ENCODE measurements at places on chromosomes 1 and 21.

- no peak for DNase-seq
Observed at GRCh38 chr21:42400525-42400924, 3.2 kb upstream of the UBASH3A start.

- DNase-seq: no peak
Observed at GRCh38 chr1:162134646-162135045, 65.2 kb downstream of the NOS1AP start.

- no peak for DNase-seq
Observed at GRCh38 chr21:36949171-36950141, 17.0 kb downstream of the HLCS start.

DNA sequence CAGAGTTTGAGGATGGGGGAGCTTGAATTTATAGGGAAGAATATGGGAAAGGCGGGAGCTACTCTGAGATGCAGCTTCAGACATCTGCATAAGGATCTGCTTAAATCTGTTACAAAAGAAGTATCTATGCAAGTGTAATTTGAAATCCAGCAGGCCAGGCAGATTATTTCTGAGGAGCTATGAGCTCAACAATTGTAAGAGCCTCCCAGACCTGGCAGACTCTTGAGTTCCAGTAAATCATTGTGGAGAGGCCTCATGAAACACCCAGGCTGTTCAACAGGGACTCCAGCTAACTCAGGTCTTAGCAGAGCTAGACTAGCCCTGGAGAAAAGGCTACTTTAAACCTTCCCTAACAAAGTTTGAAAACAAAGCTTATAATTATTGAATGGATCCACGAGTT is 647.5 kb upstream of the CHRM3 start:
- no peak for DNase-seq

DNA sequence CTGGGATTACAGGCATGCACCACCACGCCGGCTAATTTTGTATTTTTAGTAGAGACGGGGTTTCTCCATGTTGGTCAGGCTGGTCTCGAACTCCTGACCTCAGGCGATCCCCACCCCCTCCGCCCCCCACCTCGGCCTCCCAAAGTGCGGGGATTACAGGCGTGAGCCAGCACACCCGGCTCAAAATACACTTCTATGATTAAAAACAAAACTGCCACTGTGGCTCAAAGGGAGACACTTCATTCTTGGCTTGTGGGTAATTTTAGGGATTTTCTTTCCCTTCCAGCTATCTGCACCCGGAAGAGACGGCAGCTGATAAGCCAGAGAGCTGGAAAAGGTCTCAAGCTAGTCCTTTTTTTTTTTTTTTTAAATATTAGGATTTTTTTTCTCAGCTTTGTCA is 24.5 kb downstream of the TMPRSS2 start:
- DNase-seq: no peak

DNA sequence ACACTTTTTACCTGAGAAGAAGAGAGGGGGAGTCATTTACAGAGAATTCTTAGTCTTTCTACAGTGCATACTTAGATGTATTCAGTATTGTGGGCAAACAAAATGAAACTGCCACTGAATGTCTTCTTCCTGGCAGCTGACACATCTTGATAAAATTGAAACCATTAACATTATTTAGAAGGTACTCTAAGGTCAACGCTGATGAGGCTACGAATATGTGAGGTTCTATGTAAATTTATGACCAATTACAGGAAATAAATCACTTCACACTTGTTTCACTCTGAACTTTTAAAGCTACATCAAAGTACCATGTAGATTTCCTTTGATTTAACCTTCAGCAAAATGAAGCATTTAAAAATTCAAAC is 51.3 kb upstream of the GFI1 start:
- no peak for DNase-seq

- DNase-seq: no peak
Observed at GRCh38 chr1:1680031-1680911, 12.3 kb downstream of the SLC35E2B start.

- DNase-seq: no peak
Observed at GRCh38 chr21:35329940-35330660, 281.0 kb upstream of the RUNX1 start.

GRCh38 chr1:184292101-184292500 is 94.7 kb upstream of the C1orf21 start:
- no peak for DNase-seq

GRCh38 chr21:16900685-16901084 is 612.2 kb upstream of the CXADR start:
- no peak for DNase-seq

DNA sequence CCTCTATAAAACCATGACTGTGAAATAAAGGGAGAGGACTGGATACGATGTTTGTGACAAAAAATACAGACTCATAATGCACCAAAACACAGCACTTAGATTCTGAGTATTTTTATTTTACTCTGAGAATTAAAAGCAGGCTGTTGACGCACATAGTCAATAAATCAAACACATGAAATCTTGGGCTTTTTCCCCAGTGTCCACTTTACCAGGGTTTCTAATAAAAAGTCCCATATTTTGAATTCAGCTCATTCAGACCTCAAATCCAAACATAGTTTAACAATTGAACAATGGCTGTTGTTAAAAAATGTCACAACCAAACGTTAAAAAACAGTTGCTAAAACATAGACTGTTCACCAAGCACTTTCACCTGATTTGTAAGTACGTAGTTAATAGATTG is 553.4 kb downstream of the LTN1 start:
- DNase-seq: no peak

DNA sequence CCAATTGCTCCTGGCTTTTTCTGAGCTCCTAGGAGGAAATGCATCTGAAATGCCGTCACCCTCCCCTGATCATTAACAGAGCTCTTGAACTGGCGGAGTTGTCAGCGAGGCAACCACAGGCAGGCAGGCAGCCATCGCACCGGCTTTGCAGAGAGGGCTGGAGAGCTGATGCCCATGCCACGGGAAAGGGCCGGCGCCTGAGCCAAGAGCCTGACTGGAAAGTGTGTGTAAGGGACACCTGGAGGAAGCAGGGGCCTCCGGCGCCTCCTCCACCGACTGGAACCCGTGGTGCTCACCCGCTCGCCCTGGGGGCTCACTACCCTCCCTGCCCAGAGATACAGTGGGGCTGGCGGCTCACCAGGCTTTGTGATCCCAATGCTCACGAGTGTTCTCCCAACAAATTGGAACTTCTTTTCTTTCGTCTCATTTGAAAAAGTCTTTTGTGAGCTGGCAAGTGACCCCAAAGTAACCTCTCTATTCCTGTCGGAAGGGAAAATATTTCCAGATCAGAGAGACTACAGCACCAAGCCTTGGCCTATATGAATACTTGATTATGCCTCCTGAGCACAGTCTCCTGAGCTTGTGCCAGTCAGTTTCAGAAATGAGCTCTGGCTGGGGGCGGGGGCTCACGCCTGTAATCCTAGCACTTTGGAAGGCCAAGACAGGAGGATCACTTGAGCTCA is 97.7 kb upstream of the SLC25A33 start:
- no peak for DNase-seq

- DNase-seq: no peak
Observed at GRCh38 chr1:234230414-234230862, 142.8 kb upstream of the COA6 start.

- no peak for DNase-seq
Observed at GRCh38 chr1:206753141-206753540, 17.4 kb upstream of the IL19 start.

DNA sequence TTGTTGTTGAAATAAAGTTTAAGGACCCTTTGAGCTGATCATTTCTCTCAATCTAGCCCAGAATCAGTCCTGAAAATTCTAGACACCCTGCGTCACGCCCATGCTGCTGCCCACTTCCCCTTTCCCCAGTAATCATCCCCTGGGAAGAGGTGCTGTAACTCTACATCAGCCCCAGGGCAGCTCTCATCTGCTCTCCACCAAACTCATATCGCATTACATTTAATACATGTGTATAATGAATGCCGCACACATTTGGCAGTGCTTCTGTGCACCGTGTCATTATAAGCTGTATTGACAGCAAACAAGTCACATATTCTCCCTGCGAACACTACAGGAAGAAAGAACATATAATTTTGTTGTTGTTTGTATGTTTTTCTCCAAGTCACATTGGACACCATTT is 539.7 kb upstream of the DAB1 start:
- no peak for DNase-seq

- peak; percentile 65 for DNase-seq
Observed at GRCh38 chr1:1063945-1064831, 9.9 kb downstream of the RNF223 start.

DNA sequence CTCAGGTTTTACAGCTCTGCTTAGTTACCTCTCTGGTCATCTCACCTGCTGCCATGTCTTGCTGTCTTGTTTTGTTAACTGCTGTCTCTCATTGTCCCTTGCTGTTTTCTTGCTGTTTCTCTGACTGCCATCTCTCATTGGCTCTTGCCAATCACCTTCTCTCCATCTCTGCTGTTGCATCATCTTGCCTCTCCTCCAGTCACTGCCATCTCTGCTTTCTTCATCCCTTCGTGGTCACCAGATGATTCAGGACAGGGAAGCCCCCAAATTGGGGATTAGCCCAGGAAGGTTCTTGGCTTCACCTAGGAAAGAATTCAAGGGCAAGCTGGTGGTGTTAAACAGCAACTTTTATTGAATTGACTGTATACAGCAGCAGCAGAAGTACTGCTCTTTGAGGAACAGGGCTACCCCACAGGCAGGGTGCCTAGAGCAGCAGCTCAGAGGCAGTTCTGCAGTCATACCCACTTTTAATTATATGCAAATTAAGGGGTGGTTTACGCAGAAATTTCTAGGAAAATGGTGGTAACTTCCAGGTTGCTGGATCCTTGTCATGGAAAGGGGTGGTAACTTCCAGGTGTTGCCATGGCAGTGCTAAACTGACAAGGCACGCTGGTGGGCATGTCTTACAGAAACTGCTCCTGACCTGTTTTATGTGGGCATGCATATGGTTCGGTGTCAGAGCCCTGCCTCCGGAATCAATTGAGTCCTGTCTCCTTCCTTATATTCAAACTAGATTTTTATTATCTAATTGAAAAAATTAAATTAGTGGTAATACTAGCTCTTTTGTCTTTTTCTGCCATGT is 33.4 kb downstream of the SUCO start:
- no peak for DNase-seq

GRCh38 chr1:1900883-1901640 is 10.2 kb upstream of the GNB1 start:
- no peak for DNase-seq

DNA sequence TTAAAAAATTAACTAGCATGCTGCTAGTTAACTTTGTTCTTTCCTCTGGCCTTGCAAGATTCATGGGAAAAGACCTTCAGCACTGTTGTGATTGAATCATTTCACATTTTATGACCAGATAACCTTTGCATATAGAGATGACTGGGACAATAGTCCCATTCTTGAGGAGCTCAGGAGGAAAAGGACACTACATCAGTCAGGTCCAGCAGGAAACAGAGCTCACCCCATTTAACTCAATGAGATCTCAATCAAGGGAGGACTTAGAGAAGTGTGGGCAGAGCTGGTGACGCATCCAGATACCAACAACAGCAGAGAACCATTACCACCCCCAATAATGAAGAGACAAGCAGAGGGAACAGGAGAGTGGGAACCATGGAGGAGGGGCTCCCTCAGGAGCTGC is 109.4 kb upstream of the GUCA2B start:
- no peak for DNase-seq

- DNase-seq: no peak
Observed at GRCh38 chr1:154695985-154696384, 88.0 kb upstream of the ADAR start.

- DNase-seq: no peak
Observed at GRCh38 chr1:37841652-37842051, 17.7 kb downstream of the MTF1 start.

- DNase-seq: no peak
Observed at GRCh38 chr1:39497585-39497984, 6.1 kb downstream of the BMP8A start.

GRCh38 chr1:27130798-27131197 is 24.1 kb downstream of the SLC9A1 start:
- no peak for DNase-seq

DNA sequence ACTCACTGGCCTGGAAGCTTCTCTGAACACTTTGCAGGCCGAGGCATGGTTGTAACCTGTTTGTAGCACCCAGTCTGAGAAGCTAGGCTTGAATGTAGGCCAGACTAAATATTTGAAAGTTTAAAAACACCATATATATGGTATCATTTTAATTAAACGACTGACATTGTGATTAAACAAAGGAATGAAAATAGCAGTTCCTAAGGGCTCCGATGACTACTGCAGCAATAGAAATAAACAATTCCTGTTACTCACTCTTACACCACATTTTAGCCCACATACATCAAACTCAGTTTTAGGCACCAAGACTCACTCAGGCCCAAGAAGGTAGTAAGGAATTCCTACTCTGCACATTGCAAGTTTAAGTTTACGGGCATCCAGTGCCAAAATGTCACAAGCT is 281.2 kb downstream of the AKT3 start:
- no peak for DNase-seq

GRCh38 chr1:165647970-165648369 is 16.9 kb downstream of the MGST3 start:
- no peak for DNase-seq

- no peak for DNase-seq
Observed at GRCh38 chr1:67314696-67315095, 7.0 kb downstream of the IL12RB2 start.

GRCh38 chr1:152497273-152497672 is 13.3 kb upstream of the LCE5A start:
- DNase-seq: no peak

GRCh38 chr1:233166896-233167295 is 128.6 kb downstream of the PCNX2 start:
- DNase-seq: no peak
